A549 (cell line): ENCODE measurements at places on chromosomes 6 and 20. TPM values are rescaled to one million over a fixed set of nuclear protein-coding genes. Genes with fewer than 3 reads are reported as not detected.

TBX18 gene
- polyA plus RNA-seq, result 18.4 to 20.8 TPM (median 19.3 TPM) in 3 replicates

HSPA12B gene
- 1.1 to 1.6 TPM (median 1.2 TPM) in 3 replicates for polyA plus RNA-seq

TRIM15 gene
- polyA plus RNA-seq, result 0.04 to 0.09 TPM (median 0.08 TPM) in 3 replicates

DEFB132 gene
- polyA plus RNA-seq, result not detected in 3 replicates

TBXT gene
- polyA plus RNA-seq, result not detected in 3 replicates

QRSL1 gene
- polyA plus RNA-seq, result 11.1 to 12.4 TPM (median 11.5 TPM) in 3 replicates

PGK2 gene
- not detected in 3 replicates for polyA plus RNA-seq

NHLRC1 gene
- 2.7 to 3.1 TPM (median 3.1 TPM) in 3 replicates for polyA plus RNA-seq

SLC4A11 gene
- 6.5 to 14.0 TPM (median 10.7 TPM) in 3 replicates for polyA plus RNA-seq

BLTP3A gene
- polyA plus RNA-seq, result 4.2 to 4.9 TPM (median 4.3 TPM) in 3 replicates

DNA sequence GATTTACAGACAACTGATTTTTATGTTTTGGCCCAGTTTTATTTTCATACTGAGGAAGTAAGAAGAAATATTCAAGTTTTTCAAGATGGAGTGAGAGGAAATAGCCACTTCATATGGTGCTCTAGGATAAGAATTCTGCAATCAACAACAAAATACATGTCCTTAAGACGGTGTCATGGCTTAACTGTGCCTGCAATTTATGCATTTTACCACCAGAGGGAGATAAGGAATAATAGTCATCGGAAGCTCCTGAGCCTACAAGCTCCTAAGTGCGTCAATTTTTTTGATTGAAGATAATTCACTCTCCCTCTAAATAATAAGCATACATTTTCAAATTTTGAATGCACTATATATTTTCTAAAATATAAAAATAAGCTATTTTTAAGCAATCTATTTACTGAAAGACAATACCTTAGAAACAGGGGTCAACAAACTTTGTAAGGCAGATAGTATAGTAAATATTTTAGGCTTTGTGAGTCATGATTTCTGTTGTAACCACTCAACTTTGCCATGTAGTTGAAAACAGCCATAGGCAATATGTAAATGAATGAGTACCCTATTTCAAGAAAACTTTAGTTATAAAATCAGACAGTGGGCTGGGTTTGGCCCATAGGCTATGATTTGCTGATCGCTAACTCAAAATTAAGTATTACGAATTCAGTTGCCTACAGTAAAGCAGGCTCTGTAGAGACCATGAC lies 230.9 kb upstream of the DTNBP1 start:
- DNase-seq, result no peak

DNA sequence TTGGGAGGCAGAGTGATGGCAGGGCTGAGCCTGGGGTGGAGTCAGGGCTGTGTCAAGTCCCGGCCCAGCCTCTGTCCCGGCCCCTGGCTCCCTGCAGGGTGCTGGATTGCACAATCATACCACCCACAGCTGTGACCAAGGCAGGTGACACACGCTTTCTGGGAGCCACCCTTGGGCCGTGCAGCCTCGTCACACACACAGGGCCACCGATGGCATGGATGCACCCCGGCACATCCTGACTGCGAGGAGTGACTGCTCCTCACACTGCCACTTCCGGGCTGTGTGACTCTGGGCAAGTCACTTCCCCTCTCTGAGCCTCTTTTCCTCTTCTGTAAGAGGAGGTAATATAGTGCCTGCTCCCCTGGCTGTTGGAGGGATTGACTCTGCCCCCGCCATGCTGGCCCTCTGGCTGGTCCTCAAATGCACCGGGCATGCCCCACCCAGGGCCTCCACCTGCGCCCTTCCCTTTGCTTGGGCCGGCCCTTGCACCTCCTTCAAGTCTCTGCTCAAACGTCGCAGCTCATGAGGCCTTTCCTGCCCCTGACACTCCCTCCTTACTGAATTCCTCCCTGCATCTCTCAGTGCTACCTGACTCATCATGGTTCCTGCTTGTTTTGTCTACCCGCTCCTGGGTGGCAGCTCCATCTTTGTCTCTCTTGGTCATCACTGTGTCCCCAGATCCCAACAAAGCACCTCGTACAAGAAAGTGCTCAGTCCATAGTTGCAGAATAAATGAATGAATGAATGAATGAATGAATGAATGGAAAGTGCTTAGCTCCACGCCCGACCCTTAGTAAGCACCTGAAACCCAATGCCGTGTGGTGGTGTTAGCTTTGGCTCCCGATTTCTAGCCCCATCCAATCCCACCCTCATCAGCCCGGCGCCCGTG lies 93.5 kb downstream of the CEBPB start:
- peak; percentile 61 for DNase-seq

DNA sequence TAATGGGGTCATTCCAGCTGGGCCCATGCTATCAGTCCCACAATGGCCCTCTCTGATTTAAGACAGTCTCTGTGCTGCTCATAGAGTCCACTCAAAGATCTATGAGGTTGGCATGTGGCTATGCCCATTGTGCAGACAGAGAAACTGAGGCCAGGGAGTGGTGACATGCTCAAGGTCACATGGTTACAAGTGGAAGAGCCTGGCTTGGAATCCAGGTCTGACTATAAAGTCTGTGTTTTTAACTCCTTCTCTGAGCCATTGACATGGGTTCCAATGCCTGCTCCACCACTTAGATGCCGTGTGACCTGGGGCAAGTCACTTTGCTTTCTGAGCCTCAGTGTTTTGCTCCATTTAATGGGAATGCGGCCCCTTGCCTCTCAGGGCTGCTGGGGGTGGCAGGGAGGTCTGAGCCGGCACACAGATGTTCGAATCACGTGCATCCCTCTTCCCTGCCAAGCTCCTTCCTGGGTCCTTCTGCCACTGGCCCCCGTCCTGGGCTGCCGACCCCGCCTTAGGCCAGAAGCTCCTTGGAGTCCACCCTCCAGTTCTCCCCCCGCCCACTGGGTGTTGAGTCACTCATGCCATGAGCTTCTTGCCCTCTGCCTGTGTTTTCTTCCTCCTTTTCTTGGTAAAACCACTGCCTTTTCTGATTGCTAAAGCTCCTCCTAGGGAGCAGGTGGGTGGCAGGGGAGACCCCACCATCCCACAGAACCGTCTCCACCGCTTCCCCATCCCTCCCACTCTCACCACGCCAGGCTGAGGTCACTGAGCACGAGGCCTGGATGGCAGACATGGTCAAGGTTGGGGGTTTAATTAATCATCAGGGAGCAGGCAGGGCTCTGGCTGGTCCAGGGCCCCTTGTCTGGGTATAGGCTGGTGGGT lies 35.7 kb downstream of the CEBPB start:
- DNase-seq, result no peak

- DNase-seq, result no peak
Measured at GRCh38 chr20:4153661-4154238, 138.4 kb upstream of the RNF24 start.

DNA sequence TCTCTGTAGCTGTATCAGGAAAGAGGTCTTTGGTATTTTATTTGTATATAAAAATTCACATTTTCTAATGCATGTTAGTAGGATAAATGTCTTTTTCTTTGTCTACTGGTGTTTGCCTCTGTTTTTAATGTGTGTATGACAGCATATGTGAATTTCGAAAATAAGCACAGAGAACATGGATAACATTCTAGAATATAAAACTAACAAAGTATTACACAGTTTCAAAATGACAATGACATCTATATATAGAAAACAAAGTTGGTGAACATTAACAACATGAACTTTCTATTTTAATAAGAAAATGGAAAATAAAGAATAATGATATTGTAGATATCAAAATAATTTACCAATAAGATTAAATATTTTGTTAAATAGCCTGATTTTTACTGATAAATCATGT lies 608.0 kb downstream of the COL12A1 start:
- no peak for DNase-seq

- no peak for DNase-seq
Measured at GRCh38 chr6:134249239-134249758, 68.6 kb downstream of the SGK1 start.

DNA sequence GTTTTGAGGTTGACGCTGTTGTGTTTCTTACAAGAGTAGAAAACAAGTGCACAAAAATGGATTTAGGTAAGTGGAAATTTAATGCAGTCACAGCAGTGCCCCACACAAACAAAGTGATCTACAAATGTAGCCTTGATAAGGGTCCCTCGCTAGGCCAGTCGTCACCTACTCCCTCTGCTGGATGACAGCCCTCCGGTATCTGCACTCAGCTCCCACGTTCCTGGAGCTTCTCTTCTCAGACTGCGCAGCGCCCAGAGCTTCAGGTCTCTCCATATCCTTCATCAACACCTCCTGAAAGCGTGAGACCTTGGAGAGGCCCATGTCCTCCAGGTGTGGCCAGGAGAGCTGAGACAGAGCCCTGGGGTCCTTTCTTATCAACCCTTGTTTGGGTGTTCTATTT lies 58.3 kb upstream of the MAP3K4 start:
- no peak for DNase-seq

DNA sequence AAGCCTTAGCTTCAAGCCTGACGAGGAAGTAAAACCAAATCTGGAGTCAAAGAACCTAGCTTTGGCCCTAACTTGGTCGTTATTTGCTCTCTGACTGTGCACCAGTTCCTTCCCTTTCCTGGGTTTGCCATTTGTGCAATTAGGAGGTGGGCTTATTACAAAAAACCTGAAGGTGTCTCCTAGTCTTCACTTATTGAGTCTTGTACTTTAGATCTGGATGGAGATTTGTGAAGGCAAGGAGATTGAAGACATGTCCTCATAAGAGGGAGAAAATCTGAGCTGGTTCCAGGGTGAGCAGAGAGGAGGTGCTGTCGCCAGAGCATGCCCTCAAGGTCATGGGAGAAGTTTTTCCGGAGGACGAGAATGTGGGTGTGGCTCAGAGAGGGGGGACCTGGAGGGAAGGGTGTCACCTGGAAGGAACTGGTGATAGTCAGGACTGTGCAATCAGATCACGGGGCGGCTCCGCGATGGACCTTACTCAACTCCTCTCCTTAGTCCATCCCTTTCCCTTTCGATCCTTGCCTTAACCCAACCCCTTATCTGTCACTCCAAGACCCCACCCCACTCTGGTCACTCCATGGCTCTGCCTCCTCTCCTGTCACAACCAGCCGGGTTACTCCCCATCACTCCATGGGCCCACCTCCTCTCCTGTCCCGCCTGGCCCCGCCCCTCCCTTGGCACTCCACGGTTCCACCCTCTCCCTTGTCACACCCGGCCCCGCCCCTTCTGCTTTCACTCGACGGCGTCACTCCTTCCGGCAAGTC lies 588 bp upstream of the ACSS2 start:
- DNase-seq, result peak; percentile 98

DNA sequence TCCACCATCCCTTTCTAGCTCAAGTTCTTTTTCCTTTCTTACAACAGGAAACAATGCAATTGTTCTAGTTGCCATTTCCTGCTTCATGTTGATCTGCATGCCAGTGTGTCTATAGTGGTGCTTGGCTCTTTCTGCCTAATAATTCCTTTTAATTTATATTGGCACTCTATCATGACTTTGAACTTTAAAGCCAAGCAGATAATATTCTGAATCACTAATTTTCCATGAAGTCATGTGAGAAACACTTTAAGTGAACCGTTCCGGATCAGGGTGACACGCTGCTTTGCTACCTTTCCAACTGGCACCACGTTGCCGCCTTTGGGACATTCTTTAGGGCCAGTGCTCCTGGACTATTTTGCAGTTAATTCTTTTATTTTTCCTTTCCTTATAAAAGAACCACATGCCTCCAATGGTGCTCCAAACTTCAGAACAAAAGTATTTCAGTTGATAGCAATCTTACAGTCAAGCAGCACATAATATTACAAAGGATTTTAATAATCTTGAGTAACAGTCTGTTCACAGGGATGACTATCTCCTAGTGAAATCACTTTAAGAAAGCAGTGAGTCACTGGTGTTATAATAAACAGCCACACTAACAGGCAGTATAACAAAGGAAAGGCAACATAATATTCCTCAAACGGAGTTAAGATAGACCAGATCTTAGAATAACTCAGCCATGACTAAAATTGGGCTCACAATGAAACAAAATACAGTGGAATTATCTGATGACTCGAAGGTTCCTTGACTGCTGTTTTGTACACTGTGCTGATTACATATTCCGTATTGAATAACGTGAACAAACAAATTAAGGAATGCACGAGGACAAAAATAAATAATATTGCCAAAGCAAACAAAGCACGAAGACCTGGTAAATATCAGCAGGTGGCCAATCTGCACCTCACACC lies 19.0 kb upstream of the BLOC1S5 start:
- peak; percentile 21 for DNase-seq

DNA sequence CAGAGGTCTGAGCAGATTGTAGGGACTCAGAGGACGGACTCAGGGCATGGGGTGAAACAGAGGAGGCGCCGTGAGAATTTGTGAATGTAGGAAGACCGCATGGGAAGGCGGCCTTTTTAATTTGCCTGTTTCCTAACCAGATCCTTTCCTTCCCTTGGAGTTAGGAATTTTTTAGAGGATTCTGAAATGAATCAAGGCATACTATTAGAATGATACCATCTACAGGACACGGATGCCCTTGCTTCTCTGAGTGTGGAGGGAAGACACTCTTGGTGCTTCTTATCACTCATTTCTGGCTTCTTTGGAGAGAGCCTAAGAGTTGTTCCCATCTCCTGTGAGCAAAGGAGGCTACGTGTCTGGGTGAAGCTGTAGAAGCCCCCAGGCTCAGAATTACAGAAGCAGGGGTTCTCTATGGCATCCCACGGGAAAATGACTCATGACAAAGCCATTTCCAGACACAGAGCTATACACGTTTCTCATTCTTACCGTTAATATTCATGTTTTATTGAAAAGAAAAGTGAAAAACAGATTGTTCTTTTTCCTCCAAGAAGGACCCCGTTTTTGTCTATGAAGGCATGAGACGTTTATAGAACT lies 148.5 kb downstream of the EDN3 start:
- no peak for DNase-seq

GRCh38 chr20:31485450-31486339 lies 10.6 kb downstream of the REM1 start:
- no peak for DNase-seq

DNA sequence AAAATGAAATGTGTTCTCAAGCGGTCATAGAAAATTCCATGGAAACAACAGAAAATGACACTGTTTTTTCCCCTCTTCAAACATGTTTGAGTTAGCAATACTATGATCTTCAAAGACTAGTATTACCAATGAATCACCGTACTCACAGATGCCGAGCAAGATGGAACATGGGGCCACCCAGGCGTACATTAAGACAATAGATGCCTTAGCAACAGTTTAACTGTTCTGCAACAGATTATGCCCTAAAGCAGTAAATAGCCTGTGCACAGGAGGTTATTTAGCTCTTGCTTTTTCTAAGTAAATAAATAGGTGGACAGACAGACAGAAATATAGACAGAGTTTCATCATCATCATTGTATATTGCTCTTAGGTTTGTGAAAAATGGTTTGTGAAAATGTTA lies 284.0 kb upstream of the DEFB112 start:
- no peak for DNase-seq

- no peak for DNase-seq
Measured at GRCh38 chr20:61082720-61083119, 169.3 kb upstream of the CDH4 start.

DNA sequence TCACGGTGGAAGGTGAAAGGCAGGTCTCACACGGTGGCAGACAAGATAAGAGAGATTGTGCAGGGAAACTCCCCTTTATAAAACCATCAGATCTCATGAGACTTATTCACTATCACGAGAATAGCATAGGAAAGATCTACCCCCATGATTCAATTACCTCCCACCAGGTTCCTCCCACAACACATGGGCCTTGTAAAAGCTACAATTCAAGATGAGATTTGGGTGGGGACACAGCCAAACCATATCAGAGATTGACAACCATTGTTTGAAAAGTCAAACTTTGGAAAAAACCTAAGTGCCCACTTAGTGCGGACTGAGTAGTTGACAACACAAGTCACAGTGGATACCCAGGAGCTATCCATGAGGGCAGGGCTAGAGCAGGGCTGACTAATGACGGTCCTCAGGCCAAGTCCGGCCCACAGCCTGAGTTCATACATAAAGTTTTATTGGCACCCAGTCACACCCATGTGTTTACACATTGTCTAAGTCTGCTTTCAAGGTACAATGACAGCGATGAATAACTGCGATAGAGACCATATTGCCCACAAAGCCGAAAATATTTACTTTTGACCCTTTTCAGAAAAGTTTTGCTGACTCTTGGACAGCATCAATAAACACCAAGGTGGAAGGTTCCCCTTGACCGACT lies 33.8 kb upstream of the PMEPA1 start:
- DNase-seq, result peak; percentile 76
